ENCODE measurements at places on chromosomes 12 and 14. TPM values are rescaled to one million over a fixed set of nuclear protein-coding genes. Genes with fewer than 3 reads are reported as not detected.

The PTCSC3 gene
- not detected for total RNA-seq

The RPS6KA5 gene
- 3.1 TPM for total RNA-seq

The FITM1 gene
- not detected for total RNA-seq

The AQP2 gene
- not detected for total RNA-seq

The MYO1A gene
- 0.06 TPM for total RNA-seq

The TPCN1 gene
- total RNA-seq, result 11.8 TPM

The GPR84 gene
- total RNA-seq, result 0.16 TPM

The KRT71 gene
- total RNA-seq, result not detected

The RDH12 gene
- total RNA-seq, result not detected

The ESR2 gene
- total RNA-seq, result 0.49 TPM

The GALNT8 gene
- total RNA-seq, result 0.13 TPM

The SYNDIG1L gene
- total RNA-seq, result not detected

The ADSS1 gene
- 5.9 TPM for total RNA-seq

The FIGNL2 gene
- 0.31 TPM for total RNA-seq

The MAP3K9 gene
- 0.13 TPM for total RNA-seq

The PMCH gene
- not detected for total RNA-seq
